H9 (cell line): ENCODE measurements at places on chromosomes 2 and 18. TPM values are rescaled to one million over a fixed set of nuclear protein-coding genes. Genes with fewer than 3 reads are reported as not detected.

Gene RMDN2
- total RNA-seq, result 2.6 and 2.8 TPM in 2 replicates

Gene ANKRD53
- total RNA-seq, result 0.28 and 0.88 TPM in 2 replicates

Gene PLB1
- 0.42 TPM in 1 of 2 replicates, not detected in the other for total RNA-seq

Gene PLCD4
- 0.18 and 0.42 TPM in 2 replicates for total RNA-seq

Gene HOXD3
- total RNA-seq, result not detected in 2 replicates

Gene NOP58
- 164 and 168 TPM in 2 replicates for total RNA-seq

Gene SIGLEC15
- total RNA-seq, result 0.13 TPM in 2 replicates

Gene UNC80
- total RNA-seq, result 0.52 and 0.77 TPM in 2 replicates

Gene SULT1C4
- 0.86 and 0.96 TPM in 2 replicates for total RNA-seq

Gene GPR39
- 0.20 and 0.50 TPM in 2 replicates for total RNA-seq

Gene SERPINB11
- not detected in 2 replicates for total RNA-seq

Gene C2orf69
- total RNA-seq, result 22.0 and 22.6 TPM in 2 replicates

Gene MRO
- 0.57 and 0.72 TPM in 2 replicates for total RNA-seq

Gene ZSWIM2
- not detected in 2 replicates for total RNA-seq

Gene CHRND
- not detected in 2 replicates for total RNA-seq

Gene EPB41L3
- 14.3 and 16.1 TPM in 2 replicates for total RNA-seq

Gene LIMS3
- total RNA-seq, result 0.46 and 0.83 TPM in 2 replicates

Gene NOSTRIN
- not detected in 2 replicates for total RNA-seq

Gene BMP10
- total RNA-seq, result not detected in 2 replicates

Gene MC2R
- not detected in 2 replicates for total RNA-seq

Gene FHOD3
- 7.0 and 8.0 TPM in 2 replicates for total RNA-seq

Gene BOLL
- total RNA-seq, result not detected in 2 replicates

Gene UGT1A6
- total RNA-seq, result not detected in 2 replicates

Gene SUPT7L
- total RNA-seq, result 28.9 and 30.4 TPM in 2 replicates

Gene SRD5A2
- total RNA-seq, result not detected in 2 replicates

Gene MAB21L4
- 0.15 and 0.37 TPM in 2 replicates for total RNA-seq

Gene PHOSPHO2
- 7.2 and 7.6 TPM in 2 replicates for total RNA-seq

Gene ABHD1
- total RNA-seq, result 0.31 and 0.61 TPM in 2 replicates

Gene GALNT5
- total RNA-seq, result 0.13 and 0.17 TPM in 2 replicates
